ENCODE measurements at places on chromosomes 16 and 17. TPM values are rescaled to one million over a fixed set of nuclear protein-coding genes. Genes with fewer than 3 reads are reported as not detected.

Gene WFDC1
- total RNA-seq = 2.4 TPM

Gene TLCD3B
- total RNA-seq = 0.54 TPM

Gene KRTAP9-4
- not detected for total RNA-seq

Gene SCNN1B
- total RNA-seq = not detected

Gene SEPTIN1
- 38.2 TPM for total RNA-seq

Gene NPB
- 0.54 TPM for total RNA-seq

Gene MARCHF10
- not detected for total RNA-seq

Gene P2RX5
- 31.5 TPM for total RNA-seq

DNA sequence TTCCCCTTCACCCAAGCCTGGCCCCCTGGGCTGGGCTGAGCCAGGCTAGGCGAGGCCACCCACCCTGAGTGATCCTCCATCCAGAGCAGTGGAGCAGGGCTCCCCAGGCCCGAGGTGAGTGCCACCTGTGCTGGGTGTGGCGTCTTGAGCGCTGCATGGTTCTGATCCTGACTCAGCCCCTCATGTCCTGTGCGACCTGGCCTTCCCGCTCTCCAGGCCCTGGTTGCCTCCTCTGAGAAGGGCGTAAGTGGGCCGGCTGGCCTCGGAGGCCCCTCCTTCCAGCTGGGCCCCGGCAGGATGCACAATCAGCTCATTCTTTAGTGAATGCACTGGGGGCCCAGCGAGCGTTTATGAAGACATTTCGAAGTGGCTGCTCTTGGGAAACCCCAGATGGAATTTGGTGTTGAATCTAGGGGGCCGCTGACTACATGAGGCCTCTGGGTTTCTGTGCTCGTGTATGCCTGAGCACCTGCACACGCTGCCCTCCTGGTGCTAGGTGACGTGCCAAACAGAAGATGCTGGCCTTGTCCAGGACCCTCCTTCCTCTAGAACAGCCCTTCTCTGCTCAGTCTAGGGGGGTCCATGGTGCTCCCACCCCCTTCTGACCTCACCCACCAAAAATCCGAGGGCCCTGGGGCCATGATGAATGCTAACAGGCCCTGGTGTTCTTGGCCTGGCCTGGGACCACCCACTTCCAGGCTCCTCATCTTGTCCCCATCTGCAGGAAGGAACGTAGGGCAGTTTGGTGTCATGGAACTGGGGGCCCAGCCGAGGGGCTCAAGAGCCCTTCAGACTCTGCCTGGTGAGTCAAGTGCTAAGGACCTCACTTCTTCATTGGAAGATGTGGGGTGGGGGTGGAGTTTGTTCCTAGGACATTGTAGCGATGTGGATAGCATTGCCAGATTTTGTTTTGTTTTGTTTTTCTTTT lies 3.6 kb upstream of the TMEM92 start:
- no peak for DNase-seq

DNA sequence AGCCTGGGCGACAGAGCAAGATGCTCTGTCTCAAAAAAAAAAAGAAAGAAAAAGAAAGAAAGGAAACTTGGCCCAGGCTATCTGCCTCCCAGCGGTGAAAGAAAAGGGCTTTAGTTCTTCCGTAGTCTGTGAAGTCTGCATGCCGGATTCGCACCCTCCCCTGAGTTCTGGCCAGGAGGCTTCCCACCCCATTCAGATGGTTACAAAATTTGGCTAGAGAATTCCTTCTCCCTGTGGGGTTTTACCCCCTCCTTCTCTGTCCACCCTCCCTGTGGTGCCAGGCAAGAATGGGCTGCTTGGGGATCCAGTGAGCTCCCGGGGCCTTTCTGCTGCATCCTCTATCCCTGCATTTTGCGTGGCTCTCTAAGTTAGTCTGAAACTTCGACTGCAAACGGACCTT lies 37.8 kb downstream of the PAFAH1B1 start:
- no peak for DNase-seq

DNA sequence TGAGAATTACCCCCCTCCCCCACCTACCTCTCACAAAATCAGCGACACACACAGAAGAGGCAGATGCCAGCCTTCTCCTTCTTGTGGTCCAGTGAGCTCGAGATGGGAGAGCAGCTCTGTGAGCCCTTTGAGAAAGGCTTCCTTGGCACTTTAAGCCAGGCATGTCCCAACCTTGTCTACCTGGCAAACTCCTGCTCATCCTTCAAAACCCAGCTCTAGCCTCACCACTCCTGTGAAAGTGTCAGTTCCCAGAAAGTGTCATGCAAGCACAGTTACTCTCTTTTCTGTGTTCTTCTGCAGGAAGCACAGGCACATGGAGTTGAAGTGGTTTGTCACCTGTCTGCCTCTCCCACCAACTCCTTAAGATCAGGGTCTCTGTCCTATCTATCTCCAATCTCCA lies 1.6 kb downstream of the TMEM98 start:
- no peak for DNase-seq

DNA sequence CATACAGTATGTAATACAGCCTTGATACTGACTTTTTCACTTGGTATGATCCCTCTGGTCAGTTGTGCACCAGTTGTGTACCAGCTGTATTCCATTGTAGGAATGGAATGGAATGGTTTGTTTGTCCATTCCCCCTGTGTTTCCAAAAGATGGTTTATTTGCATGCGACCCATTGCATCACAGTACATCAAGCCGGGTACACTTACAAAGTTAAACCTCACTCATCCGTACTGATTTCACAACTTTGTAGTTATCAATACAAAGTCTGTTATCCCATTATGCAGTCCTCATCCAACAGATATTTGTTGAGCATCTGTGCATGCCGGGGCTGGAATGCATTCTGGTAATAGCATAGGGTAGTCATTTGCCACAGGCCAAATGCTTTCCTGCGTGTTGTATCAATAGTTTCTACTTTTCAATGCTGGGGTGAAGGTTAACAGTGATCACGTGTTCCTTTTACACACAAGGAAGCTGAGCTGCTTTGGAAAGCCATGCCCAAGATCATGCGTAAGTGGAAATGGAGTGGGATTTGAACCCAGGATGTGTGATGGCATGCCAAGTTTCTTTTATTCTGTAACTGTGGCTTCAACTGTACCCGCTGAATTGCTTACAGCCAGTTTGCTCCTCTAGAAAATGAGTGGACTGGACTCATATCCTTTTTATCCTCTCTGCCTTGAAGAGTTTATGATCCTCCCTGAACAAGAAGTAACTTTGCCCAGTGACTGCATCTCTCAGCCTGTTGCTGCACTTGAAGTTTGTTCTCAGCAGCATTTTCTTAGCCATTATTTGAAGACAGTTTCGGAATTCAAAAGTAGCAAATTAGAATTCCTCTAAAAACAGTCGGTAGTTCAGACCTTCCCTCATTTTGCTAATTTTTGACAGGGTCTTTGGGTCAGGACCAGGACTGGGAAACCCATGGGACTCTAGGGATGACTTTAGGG lies 228.5 kb downstream of the CCDC182 start:
- DNase-seq = no peak

- no peak for DNase-seq
Measured at GRCh38 chr17:79217473-79218135, 143.0 kb downstream of the ENGASE start.

DNA sequence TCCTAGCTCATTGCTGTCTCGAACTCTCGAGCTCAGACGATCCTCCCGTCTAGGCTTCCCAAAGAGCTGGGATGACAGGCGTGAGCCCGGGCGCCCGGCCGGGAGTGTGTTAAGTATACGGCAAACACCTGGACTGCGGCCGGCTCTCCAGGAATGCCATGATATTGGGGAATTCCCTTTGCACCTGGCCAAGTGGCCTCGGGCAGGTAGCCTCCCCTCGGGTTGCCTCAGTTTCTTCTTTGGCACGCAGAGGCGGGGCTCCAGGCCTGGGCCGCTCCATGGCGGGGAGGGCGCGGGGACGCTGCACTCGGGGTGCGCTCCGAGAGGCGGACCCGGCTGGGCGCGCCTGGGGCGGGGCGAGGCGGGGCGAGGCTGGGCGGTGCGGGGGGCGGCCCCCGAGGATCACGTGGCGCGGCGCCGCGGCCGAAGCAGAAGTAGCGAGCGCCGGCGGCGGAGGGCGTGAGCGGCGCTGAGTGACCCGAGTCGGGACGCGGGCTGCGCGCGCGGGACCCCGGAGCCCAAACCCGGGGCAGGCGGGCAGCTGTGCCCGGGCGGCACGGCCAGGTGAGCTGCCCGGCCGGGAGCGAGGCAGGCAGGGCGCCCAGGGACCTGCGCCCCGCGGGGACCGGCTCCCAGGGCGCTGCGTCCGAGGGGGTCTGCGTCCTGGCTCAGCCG lies at the start of gene PLCG2:
TSS of gene PLCG2 (plus strand) at position 431 of the 675 bp plus-strand sequence. CDS start 6,699 bp downstream, outside the sequence.
- DNase-seq = peak; percentile 76

DNA sequence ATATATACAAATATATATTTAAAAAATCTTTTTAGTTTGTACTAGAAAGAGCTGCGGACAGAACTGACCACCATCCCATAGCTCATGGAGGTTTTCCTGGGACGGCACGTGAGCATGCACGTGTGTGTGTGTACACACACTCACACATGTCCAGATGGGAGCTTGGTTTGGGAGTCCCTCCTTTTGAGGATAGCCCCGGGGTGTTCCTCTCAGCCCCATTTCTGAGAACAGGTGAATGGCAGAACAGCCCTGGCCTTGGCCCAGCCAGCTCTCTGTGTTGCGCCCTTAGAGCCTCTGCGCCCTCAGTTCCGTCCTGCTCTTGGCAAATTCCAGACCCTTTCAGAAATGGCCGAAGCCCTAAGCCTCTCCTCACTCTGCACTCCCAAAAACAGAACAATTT lies 70.1 kb downstream of the AMFR start:
- DNase-seq = no peak

DNA sequence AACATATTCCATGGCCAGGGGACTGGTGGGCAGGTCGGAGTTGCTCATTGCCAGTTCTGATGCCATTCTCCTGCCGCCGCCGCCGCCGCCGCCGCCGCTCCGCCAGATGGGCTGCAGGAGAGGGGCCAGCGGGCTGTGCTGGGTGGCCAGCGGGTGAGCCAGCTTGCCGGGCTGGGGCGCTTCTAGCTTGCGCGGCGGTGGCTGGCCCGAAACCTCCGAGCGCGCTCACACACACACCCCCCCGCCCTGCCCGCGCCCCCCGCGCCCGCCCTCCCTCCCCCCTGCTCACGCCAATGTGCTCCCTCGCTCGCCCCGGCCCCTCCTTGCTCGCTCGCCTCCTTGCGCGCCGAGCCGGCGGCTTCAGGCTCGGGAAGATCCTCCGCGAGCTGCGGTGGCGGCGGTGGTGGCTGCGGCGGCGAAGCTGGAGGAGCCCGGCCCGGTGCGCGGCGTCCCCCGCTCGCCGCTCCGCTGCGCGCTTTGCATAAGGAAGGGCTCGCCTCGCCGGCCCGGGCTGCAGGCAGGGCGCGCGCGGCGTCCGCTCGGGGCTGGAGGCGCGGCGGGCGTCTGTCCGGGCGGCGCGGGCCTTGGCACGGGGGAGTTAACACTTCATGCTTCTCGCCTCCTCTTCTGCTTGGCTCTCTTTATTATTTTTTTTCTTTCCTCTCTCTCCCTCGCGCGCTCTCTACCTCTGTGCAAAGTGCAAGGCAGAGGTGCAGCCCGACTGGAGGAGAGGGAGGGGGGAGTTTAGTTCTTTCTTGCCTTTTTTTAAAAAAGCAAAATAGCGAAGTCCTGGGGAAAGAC lies 500 bp downstream of the MAF start:
- peak; percentile 44 for DNase-seq

DNA sequence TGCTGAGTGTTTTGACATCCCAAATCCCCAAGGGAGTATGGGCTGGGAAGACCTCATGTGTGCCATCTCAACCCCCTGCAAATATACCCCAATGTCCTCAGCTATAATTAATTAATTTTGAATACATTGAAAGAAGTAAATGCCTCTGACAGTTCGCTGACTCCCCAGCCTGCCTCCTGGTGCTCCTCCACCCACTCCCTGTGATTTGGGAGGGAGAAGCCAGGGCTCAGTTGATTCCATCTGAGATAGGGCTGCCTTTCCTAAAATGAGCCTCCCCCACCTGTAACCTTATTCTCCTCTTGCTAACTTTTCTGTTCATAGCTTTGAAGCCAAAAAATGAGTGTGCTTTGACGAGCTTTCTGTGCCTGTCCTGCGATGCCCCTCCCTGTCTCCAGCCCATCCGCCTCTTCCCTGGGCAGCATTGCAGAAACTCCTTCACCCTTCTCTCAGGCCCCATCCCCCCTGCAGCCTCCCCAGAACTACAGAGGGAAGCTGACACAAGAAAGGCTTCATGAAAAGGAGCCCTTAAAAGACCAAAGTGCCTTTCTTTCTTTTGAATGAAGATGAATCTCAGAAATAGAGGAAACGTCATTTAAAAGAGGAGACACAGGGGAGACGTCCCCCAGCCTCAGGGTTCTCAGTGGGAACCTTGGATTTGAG lies 70.3 kb downstream of the HLF start:
- DNase-seq = no peak

DNA sequence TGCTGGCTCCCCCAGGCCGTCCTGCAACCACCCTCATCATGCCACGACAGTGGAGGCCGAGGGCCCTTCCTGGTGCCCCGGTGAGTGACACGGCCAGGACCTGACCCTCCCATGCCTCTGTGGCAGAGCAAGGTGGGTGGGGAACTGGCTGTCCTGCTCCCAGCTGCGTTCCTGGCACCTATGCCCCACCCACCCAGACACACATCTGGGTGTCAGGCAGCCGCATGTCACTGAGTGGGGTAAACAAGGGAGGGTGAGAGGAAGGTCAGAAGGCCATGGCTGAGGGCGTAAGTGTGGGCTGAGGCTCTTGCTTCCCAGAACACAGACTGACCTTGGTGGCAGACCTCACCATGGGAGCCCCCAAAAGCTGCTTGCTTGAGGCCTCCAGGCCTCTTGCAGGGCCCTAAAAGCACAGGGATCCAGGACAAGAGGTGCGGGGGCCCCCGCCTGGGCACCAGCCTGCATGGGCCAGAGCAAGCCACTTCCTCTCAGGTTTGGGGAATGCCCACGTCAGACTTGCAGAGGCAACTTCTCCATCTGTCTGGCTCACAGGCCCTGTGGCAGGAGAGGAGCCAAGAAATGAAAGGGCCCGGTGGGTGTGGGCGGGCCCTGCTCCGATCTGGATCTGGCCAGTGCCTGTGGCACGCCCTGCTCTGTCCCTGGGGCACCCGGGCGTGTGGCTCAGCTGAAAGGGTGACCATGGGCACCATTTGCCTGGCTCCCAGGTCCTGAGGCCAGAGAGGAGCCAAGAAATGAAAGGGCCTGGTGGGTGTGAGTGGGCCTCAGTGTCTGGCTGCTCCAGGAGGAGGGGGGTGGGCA lies 3.9 kb upstream of the CCDC57 start:
- no peak for DNase-seq

- DNase-seq = no peak
Measured at GRCh38 chr16:10594312-10594950, 14.0 kb upstream of the EMP2 start.

DNA sequence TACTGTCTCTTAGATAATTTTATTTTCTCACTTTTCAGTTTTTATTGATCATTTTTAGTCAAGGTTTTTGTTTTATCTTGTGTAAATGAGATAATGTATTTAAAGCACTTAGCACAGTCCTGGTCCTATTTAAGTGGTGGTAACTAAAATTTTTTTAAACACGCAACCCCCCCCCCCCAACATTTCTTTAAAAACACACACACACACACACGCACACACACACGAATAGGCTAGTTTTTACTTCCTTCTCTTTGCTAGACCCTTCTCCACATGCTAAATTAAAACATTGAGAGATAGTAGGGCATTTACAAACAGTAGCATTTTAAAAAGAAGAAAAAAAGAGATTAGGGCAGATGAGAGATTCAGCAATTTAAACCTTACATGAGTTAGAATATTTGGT lies 5.0 kb downstream of the NFATC3 start:
- no peak for DNase-seq

GRCh38 chr16:70331588-70332358 lies 14.9 kb upstream of the DDX19A start:
- DNase-seq = peak; percentile 10

Measured in hematopoietic multipotent progenitor cell (in vitro differentiated cells).